AG10803 (cell line): ENCODE measurements at places on chromosomes 3 and 15.

DNA sequence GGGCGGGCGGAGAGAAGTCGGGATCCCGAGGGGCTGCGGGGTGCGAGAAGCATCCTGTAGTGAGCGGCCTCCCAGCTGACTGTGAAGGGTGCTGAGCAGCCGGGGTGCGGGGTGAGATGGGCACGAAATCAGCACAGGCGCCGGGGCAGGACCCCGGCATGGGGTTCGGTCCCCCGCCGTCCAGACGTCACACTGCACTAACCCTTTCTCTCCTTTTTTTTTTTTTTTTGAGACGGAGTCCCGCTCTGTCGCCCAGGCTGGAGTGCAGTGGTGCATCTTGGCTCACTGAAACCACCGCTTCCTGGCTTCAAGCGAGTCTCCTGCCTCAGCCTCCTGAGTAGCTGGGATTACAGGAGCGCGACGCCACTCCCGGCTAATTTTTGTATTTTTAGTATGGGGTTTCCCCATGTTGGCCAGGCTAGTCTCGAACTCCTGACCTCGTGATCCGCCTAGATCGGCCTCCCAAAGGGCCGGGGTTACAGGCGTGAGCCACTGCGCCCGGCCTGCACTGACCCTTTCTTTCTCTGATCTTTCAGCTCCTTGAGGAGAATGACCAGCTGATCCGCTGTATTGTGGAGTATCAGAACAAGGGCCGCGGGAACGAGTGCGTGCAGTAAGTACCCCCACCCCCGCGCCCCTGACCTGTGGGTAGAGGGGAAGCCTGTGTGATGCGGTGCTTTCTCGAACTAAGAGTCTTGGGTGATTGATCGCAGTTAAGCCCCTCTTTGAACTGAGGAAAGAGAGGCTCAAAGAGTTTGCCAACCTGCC lies 513 bp downstream of the SS18L2 start:
- DNase-seq, result no peak

DNA sequence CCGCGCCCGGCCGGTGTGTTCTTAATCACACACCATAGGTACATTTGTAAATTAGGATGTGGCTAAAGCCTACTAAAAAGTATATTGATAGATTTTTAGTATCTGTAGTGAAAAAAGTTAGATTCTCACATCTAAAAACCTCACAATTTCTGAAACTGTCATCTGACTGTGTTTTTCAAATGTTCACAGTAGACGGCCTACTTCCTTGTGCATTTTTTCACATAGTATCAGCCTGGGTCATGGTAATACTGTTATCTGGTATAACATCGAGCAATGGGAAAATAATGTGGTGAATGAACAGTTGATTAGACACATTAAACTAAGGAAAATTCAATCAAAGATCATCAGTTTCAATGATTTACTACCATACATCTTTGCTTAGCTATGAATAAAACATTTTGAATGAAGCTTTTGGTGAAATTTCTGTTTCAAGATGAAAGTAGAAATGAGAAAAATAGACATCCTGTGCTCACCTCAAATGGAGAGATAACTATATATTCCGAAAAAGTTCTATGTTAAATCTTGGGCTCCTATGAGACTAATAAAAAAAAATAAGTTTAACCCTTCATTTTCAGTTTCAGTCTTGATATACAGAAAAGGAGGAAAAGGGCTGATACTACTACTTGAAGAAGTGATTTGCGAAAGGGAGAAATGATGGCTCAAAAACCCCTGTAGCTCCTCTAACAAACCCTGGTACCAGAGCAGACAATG lies 262.7 kb downstream of the ZBTB20 start:
- no peak for DNase-seq

GRCh38 chr3:25818335-25818734 lies 28.4 kb downstream of the OXSM start:
- no peak for DNase-seq

DNA sequence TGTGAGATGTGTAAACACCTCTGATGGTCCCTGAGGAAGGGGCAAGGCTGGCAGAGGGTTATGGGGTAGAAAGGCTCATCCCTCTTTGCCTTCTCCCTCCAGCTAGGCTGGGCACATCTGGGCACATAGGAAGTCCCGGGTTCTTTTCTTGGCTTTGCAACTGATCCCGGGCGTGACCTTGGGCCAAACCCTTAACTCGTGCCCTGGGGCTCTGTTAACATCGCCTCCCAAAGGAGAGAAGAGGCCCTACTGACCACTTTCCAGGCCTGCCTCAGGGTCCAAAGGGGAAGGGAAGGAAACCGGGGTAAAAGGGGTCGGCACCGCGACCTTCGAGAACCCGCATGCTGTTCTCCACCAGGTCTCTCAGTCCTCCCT lies 549 bp downstream of the C3orf18 start:
- DNase-seq, result no peak

- DNase-seq, result no peak
These were observed 24.5 kb upstream of the KLF13 start for GRCh38 chr15:31302029-31302657.

GRCh38 chr3:197690754-197691153 lies 46.0 kb downstream of the RUBCN start:
- no peak for DNase-seq

GRCh38 chr3:15228147-15228546 lies 22.1 kb downstream of the CAPN7 start:
- no peak for DNase-seq
